ENCODE measurements at places on chromosomes 4 and X.

DNA sequence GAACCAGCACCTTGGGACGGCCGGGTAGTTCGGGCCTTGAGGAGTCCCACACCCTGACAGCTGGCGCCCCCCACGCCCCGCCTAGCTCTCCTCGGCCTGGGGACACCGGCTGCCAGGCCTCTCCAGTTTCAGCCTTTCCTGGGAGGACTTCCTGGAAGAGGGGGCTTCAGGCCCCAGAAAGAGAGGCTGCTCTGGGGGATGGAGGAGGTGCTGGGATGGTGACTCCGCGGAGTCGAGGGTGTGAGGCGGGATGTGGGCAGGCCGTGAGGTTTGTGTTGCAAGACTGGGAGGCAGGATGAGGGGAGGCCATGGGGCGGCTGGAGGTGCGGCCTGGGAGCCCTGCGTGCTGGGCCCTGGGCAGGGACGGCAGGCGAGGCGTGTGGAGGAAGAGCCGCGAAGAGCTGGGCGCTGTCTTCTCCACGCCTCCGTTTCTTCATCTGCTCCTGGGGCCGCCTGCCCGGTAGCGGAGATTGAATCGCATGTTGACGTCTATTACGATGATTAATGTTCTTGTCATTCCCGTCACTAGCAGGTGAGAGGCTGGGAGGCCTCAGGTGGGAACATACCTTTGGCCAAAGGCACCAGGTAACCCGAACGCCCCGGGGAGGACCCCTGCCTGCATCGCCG is 918 bp upstream of the FGFRL1 start:
- DNase-seq: peak; percentile 69

- no peak for DNase-seq
These were observed 60.2 kb downstream of the MID1IP1 start for GRCh38 chrX:38861489-38861888.

DNA sequence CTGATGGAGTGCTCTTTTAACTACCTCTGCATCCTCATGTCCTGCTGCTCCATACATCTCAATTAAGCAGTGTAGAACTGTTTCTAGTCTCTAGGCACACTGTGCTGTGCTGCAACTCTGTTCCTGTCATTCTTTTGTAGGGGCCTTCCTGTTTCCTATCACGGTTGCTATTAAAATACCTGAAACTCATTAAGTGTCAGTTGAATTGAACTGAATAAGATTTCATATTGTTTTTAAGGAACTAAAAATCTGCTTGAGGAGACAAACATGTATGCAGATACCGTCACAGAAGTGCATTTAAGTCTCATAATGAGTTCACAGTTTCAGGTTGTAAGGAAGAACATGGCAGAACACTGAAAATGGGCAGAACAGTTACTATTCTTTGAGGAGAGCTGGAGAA is 170.1 kb downstream of the LARP7 start:
- no peak for DNase-seq

DNA sequence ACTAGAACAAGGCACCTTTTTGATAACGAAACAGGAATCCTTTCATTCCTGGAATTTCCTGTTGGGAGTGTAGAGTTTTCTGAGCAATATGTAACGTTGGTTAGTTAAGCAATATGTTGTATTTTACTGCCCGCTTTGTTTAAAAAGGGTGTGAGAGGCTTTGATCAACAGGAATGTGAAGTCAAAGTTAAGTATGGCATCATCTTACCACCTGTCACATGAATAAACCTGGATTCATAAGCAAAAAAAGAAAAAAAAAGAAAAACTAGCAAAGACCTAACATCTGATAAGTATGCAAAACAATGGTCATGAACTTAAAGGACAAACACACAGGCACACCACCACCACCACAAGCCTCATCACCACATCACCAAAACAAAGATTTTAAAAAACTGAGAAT is 7.1 kb upstream of the CXCL5 start:
- DNase-seq: no peak

DNA sequence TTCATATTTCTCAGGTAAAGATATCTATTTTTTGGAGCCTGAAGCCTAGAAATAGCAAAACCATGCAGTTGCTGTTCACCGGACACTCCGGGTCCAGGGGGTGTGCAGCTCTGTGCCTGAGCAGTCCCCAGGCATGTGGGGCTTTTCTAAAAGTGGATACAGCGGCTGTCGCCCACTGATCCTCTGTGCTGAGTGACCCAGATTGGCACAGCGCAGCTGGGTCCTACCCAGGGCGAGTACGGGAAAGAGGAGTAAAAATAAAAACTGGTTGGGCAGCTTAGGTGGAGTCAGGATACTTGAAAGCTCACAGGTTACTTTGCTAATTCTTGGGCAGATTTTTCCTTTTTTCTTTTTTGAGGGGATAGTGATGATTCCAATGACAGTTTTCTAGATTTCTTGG is 118.8 kb downstream of the UCHL1 start:
- DNase-seq: no peak

DNA sequence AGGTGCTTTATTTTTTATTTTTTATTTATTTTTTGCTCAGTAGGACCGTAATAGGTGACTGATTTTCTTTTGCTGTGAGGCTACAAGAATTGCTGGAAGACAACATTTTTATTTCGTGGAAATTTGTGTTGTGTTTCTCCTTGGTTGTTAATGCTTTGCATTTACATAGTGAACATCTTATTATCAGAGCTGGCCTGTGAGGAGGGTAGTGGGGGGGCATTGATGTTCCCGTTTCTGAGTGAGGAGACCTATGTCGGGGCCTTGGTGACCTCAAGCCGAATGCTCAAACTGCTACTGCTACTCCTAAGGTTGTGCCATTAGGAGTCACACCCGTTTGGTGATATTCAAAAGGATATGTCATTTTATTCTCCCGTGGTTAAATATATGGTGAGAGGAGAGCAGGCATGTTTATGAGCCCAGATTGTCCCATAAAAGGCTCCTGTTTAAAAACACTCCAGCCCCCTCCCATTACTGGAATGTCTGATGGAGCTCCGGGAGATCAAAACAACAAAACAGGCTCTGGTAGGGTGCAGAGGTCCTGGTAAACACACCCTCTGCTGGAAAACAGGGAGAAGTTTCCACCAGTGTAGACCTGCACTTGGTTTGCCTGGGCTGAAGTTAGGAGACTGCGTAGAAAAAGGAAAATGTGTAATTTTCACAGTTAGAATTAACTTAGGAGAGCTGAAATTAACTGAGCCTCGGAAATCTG is 5.6 kb downstream of the PDGFRA start:
- DNase-seq: peak; percentile 42

DNA sequence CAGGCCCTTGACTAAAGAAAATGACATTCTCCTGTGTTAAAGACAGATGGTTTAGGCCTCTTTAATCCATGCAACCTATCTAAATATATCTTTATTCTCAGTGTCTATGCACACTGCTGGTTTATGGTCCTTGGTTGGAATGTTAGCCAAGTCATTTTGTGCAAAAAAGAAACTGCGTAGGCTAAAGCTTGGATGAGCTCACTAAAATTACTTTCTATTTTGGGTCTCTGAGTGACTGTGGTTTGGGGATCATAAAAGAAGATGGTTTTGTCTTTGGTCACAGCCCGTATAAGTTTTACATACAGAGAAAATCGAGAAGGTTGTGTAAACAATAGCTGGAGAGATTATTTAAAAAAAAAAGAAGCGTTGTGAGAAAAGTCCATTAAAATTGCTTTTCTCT is 443.6 kb downstream of the UBE2NL start:
- DNase-seq: no peak

DNA sequence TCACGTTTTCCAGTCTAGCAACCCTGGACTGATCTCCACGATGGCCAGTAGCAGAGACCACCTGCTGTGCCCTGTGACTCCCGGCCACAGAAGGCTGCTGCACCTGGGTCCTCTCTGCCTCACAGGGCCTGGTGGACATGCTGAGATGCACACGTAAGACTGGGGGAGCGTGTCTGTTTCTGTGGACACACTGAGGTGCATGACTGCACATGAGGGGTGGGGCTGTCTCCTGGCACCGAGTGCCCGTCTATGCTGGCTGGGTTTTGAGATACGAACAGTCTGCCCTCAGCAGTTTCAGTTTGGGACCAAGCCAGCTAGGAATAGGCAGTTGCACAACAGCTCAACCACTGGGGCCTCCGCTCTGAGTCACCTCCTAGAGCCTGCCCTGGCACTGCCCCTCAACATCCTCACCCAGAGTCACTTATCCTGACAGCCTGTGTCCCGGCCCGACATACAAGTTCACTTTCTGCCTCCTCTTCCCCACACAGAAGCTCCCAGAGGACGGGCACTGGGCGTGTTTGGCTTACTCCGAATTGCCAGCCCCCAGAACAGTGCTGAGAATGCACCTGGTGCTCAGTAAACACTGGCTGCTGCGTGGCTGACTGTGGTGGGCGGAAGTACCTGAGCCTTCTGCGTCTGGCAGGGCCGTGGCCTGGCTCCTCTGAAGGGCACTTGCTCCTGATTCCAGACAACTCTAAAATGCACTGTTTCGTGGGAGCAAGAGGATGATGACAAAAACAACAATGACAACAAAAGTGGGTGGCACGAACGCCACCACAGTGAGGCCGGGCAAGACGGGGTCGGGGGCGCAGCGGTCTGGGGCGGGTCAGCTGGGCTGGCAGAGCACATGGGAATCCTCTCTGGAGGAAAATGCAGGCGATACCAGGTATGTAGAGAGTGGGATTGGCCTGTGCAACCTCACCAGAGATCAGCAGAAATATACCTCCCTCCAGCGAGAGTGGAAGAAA is 30.9 kb downstream of the RNF212 start:
- DNase-seq: peak; percentile 59

- DNase-seq: peak; percentile 19
These were observed 17.3 kb downstream of the COQ2 start for GRCh38 chr4:83267121-83267829.

DNA sequence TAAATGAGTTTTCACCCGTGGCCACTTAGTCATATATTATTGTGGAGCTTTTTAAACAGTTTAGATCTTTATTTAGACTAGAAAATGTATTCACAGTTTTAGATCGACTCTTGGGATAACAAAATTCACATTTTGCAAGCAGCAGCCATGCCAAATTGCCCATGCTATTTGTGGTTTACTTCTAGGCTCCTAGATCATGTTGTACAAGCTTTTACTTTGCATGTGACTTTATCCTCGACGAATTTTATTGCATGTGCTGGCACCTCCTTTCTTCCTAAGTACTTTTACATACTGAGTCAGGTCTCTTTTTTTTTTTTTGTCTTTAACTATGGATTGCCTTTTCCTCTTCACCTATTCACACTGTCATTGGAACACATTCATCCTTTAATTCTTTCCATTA is 23.2 kb downstream of the BBS12 start:
- peak; percentile 42 for DNase-seq

GRCh38 chr4:17704020-17704650 is 77.3 kb downstream of the FAM184B start:
- no peak for DNase-seq

- DNase-seq: no peak
These were observed 203.2 kb downstream of the PTTG2 start for GRCh38 chr4:38163216-38164006.

DNA sequence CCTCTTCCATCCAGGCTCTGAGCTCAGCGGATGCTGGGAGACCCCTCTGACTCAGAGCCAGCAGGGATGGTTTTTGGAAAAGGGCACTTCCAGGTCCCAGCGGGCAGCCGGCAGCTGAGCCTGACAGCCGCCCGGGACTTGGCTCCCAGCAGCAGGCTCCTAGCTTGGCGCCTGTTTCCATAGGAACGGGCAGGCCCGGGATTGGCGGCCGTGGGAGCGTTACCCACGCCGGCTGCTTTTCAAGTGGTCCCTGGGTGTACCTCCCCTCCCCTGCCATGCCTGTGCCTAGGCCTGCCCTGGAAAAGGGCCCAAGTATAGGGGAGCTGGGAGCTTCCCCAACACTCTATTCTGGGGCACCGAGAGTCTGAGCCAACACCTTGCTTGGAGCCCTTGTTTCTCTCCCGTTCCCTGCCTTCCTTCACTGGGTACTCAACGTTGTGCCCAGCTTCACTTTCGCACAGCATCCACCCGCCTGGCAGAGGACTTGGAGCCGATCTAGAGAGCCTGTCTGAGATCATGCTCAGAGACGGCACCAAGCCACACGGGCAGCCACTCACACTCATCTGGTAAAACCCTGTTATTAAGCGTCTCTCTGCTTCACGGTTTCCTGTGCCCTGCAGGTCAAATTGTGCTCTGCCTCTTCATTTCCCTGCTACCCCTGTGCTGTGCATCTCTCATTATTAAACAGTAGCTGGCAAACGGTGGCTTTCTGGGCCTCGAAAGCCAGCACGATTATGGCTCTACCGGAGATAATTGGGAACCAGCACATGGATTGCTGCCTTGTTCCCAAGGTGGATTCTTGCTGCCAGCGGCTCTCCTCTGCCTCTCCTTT is 521.5 kb downstream of the BCOR start:
- DNase-seq: no peak

- DNase-seq: no peak
These were observed 32.4 kb upstream of the TMEM131L start for GRCh38 chr4:153433754-153434105.

GRCh38 chr4:4624276-4624897 is 82.5 kb upstream of the STX18 start:
- DNase-seq: no peak

DNA sequence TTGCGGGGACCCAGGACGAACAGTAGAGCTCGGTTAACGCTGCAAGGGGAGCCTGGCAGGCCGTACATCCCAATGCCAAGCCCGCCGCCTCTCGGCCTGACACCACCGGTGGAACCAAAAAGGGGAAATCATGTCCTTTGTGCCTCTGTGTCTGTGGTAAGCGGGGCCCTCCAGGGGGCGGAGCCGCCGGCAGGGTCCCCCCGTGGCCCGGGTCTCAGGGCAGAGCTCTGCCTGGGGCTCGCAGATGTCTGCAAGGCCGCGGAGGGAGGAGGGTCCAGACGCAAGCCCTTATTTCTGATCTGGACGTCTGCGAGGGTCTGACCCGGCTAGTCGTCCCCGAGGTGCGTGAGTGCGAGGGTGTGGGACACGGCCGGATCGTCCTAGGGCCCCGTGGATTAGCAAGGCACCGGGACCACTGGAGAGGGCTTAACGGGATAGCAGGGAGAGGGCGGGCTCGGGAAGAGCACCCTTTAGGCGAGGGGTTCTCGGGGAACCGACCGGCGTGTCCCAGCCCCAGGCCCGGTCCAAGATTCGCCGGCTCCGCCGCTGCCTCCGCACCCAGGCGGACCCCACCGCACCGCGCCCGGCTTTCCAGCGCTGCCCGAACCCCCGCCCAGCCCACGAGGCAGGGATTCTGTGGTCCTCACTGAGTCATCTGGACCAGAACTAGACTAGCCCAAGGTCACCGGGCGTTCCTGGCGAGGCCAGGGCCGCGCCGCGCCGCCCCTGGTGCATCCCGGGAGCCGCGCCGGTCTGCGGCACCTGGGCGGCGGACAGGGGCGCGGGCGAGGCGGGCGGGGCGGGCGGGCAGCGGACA is 863 bp upstream of the FAM193A start:
- DNase-seq: peak; percentile 45

DNA sequence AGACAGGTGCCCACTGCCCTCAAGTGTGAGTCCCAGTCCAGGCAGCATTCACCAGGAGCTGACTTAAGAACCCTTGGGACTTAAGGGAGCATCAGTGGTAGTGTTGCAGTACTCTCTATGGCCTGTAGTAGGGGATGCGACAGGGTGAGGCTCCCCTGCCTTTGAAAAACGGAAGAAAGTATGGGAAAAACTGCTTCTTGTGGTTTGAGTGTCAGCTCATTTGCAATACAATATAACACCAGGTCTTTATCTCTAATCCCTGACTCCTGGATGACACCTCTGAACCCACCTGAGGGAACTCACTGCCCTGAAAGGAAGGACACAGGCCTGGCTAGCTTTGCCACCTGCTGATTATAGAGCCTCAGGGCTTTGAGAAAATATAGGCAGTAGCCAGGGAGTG is 176.0 kb downstream of the SMARCA1 start:
- no peak for DNase-seq

All from fibroblast of skin of back (primary cell).